ENCODE measurements at places on chromosomes 7 and 10.
A peak's percentile ranks its signal among the peaks of the same experiment; 100 is the strongest.

DNA sequence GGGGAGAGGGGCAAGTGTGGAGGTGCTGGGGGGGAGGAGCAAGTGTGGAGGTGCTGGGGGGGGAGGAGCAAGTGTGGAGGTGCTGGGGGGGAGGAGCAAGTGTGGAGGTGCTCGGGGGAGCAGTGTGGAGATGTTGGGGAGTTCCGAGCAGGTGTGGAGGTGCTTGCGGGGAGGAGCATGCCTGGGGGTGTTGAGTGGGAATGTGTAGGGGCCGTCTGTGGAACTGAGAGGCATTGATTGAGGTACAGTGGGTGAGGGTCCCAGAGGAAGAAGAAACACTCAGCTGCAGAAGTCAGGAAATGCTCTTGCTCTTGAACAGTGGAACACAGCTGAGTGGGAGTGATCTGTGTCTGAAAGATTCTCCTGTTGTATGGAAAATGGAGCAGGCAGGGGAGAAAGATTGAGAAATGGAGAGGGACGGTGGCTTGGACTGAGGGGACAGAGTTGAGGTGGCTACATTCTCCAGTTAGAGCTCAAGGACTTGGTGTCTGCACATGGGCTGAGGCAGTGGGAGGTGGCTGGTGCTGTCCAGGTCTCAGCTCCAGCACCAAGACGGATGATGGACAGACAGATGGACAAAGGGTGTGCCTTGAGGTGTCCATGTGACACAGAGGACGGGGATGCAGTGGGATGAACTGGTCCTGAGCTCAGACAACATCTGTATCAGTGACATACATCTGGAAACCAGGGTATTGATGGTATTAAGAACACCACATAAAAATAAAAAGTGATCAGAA is 25.2 kb upstream of the NCAPG2 start:
- DNase-seq = no peak

DNA sequence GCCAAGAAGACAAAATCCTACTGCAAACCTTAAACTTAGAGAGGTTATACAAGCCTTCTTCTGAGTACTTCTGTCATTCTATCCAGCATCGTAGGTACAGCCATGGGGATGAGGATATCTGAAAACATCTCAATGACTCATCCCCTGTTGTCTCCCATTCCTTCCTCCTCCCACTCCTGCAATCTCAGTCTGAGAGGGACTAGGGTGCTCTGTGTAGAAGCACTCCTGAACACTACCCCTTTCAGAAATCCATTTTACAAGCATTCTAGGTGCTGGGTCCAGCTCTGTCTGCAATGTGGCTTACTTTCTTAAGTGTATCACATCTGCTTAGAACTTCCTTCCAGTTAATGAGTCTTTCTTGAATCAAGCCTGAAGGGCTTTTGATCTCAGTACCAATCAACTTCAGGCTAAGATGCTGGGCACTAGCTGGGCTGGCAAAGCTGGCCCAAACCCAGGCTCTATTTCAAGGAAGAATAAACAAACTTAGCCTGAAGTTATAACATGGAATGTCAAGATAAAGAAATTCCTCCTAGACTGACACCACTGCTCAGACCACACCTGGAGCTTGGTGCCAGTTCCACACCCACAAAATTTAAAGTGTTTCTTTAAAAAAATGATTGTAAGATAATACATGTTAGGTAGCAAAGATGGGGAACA is 270.3 kb upstream of the AOAH start:
- DNase-seq = no peak

DNA sequence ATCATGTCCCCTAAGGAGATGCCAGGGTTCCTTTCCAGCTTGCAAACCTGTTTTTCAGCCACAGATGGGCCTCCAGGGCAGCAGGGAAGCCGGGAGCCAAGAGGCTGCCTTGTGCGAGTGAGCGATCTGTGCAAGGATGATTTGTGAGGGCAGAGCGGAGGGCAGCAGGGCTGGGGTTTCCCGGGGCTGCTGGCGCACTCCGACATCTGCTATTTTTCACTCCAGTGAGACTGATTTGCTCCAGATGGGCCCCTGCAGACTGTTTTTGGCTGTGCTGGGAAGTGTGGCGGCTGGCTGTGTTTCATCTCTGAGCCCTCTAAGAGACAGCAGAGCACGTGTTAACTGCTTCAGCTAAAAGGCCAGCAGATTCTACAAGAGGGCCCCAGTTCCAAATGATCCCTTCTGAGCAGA is 466.2 kb downstream of the TYW1 start:
- no peak for DNase-seq

DNA sequence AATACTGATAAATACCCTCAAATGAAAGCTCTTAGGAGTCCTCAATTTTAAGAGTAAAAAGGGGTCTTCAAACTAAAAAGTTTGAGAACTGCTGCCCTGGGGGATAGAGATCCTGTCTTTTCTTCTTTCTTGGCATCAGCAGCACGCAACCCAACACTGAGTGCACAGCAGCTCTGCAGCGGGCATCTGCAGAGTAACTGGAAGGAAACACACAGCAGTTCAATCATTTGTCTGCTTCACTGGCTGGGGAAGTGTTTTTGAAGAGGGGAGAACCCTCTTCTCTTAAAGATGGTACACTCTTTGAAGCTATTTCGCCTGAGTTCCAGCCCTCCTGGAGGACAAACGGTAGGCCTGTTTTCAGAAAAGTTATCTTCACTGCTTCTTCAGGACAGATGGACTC is 193.6 kb downstream of the FGFR2 start:
- no peak for DNase-seq

- DNase-seq = no peak
These were observed 40.2 kb downstream of the ASB13 start for GRCh38 chr10:5625992-5626777.

- DNase-seq = no peak
These were observed 730.5 kb downstream of the ZWINT start for GRCh38 chr10:55630491-55631056.

DNA sequence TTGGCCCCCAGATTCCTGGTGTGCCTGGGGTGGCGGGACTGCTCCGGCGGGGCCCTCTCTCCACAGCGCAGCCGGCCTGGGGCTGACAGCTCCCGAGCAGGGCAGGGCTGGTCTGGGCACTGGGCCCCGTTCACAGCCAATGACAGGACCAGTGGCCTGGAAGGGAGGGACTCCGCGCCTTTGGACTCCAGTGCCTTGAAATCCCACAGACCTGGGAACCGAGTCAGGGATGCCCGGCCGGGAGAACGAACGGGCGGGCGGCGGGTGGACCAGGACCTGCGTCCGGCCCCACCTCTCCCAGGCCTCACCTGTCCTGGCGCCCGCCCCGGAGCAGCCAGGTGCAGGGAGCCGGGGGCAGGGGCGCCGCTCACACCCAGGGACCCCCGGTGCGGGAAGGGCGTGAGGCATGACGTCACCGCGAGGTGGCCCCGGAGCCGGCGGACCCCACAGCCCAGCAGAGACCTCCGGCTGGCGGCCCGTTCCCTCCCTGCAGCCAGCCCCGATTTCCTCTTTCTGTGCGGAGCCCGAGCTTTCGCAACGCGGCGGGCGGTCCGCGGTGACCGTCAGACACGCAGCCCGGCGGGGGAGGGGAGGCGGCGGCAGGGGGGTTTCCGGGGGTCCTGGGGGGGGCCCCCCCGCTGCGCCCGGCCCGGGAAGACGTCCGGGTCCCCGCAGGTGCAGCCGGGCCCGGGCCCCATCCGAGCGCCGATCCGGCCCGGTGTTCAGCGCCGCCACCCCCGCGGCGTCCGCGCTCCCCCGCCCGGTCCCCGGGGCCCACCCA is 743 bp downstream of the ADAP1 start:
- DNase-seq = no peak

DNA sequence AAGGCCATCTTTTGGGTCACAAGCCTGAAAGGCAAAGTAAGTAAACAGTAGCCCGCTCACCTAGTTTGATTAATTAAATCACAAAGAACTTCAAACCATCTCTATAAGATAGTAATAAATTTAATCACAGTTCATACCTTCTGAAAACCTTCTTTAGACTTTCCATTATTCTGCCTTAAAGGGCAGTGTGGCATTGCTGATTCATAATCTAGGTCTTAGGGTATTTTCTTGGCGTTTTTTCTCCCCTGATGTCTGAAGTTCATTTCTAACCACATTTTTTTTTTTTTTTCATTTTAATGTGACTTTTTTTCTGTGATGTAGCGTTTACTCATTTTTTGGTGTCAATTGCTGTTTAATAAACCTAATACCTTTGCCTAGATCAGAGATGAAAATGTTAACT is 27.5 kb downstream of the LOXL4 start:
- DNase-seq = no peak

- no peak for DNase-seq
These were observed 34.4 kb downstream of the COL13A1 start for GRCh38 chr10:69835875-69836730.

- DNase-seq = no peak
These were observed 17.3 kb upstream of the SMNDC1 start for GRCh38 chr10:110321869-110322620.

DNA sequence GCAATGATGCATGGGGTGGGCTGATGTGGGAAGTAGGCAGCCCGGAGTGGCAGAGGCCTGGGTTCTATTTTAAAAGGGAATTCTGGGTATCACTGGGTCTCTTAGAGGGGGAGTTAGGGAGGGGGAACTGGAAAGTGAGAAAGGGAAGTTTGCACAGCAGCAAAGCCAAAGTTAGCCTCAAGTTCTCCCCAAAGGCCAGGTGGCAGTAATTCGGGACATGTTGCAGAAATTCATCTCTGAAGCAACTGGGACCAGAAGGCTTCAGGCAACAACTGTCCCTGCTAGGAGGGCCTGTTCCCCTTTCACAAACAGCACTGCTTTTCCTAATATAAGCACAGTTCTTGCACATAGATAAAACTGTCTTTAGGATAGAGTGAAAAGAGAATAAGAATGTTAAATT is 67.4 kb downstream of the NOD1 start:
- no peak for DNase-seq

DNA sequence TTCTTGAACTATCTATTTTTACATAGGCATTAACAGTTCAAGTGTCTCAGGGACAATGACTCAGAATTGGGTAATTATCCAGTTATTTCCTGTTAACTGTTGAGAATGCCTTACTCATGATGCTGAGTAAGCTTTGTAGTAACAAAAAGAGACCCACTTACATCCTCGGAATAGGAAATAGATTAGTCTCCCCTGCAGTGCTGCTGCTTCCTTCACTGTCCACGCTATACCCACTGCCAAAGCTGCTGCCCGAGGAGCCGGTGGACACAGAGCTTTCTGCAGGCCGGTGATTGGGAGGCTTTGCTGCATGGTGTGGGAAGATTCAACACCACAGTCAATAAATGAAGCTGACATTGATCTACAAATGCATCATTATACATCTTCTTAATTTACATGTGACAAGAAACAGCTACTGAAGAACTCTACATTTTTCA is 357.1 kb downstream of the PCLO start:
- DNase-seq = peak; percentile 6

DNA sequence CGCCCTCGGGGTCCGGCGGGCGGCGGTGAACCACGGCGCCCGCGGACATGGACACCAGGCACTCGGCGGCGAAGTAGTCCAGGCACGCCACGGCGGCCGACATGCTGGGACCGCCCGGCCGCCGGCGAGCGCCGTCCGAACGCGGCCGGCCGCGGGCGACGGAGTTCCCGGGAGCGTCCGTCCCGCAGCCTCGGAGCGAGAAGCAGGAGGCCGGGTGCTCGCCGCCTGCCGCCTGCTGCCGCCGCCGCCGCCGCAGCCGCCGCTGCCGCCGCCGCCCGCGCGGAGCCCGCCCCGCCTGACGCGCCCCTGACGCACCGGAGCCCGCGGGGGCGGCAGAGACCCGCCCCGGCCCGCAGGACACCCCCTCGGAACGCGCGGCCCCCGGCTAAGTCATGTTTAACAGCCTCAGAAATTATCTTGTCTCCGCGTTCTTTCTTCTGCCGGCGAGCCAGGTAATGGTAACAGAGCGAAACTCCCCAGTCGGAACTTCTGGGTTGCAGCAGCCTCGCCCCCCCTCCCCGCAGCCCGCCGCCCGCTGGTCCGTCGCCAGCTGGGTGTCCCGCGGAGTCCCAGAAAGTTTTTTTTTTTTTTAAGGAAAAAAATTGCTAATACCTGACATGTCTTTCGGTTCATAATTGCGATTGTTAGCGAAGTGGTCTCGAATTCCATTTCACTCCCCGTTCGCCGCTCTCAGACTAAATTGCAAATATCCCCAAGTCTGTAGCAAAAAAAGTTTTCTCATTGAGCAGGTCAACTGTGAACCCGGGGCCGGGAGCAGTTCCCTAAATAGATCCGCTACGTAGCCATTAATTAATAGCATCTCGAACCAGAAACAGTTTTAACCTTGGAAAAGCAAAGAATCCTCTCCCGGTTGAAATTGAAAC is at the start of gene KLF14:
TSS of gene KLF14 (minus strand) at position 277 of the 884 bp plus-strand sequence. CDS start at position 103, 174 bp downstream.
- no peak for DNase-seq

DNA sequence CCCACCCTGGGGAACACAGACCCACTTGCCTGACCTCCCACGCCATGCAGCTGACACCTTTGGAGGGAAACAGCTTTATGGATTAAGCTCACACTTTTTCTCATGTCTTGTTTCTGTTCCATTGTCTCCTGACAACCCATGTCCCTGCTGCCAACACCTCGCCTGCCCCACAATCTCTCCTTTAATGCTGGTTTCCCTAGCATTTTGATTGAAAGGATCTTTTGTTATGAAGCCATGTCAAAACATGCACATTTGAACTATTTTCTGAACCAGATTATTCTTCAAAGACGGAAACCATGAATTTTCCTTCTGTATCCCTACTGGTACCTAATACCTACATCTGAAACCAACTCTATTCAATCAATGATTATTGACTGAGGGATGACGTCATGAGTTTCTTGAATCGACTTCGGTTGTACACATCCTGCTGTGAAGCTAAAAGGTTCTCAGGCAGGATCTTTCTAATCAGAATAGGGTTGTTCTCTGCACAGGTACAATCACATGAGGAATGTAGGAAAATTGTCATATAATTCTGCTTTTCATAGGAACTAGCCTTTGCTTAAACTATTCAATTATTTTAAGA is 106.2 kb upstream of the NEBL start:
- DNase-seq = no peak

GRCh38 chr7:21579341-21580072 is 36.7 kb downstream of the DNAH11 start:
- DNase-seq = no peak
